SJSA1 (cell line): ENCODE measurements at places on chromosomes 6 and 20.

- DNase-seq, result no peak
These were observed 72.1 kb upstream of the PMEPA1 start for GRCh38 chr20:57781901-57782300.

GRCh38 chr6:164469276-164469949 is 840.0 kb downstream of the C6orf118 start:
- no peak for DNase-seq

- DNase-seq, result no peak
These were observed 37.2 kb downstream of the SNAP25 start for GRCh38 chr20:10255846-10256245.

- peak; percentile 68 for DNase-seq
These were observed 71.2 kb downstream of the RAMACL start for GRCh38 chr6:166515072-166515810.

DNA sequence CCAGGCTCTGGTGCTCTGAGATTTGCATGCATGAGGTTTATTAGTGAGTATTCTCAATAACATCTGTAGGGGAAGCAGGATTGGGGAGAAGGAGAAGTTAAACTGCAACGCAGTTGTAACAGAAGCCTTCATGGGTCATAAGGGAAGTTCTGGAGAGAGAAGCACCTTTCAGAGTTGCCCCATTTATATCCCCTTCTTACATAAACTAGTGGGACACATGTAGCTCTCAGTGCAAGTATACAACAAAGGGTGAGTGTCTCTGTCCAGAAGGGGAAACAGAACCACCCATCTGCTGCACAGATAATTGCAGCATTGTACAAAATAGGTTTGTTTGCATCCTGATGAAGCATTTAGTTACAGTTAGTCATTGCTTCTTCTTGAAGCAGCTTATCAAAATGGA is 4.3 kb upstream of the ADGB start:
- DNase-seq, result no peak

DNA sequence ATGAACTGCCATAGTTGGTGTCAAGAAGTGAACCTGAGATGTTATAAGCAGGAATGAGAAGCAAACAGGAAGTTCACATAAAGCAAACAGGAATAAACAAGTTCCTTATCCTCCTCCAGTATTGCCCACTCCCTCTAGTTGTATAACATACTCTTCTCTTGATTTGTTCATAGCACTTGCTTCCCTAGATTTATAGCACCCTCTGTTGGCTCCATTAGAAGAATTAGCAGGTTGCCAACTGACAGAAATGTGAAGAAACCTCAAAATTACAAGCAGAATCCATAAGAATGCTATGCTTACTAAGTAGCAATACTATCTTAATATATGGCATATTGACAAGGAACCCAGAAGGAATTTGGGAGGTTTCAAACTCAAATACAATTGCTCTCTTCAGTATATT is 195.4 kb downstream of the TBX18 start:
- no peak for DNase-seq

DNA sequence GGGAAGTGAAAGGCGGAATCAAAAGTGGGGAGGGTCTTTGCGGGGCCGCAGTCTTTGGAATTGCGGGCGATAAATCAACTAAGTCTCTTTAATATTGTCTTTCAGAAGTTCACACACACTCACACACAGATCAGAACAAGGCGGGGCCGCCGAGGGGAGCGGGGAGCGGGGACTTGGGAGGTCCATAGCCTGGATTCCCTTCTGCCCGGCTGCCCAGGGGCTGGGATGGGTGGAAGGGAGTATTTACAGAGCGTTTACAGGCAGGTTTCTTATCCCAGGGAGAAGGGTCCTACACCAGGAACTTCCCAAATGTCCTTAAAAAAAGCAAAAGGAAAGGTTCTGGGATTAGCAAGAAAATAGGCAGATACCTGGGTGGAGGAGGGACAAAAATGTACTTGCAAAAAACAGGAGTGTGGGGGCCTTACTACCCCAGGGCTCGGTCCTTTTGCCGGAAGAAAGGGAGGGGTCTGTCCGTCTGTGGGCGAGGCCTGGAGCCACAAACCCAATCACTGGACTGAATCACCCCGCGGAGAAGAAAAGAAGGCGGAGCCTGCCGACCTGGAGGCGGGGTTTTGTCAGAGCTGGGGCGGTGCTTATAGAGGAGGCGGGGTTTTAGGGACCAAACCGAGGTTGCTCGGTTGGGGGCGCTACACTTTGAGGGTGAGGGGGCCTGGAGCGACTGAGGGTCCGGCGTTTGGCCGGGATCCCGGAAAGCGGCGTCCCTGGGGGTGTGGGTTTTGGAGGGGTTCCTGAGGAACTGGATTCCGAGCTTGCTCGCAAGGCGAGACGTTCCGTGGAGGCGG is 3.2 kb downstream of the PRRT1 start:
- DNase-seq, result no peak

DNA sequence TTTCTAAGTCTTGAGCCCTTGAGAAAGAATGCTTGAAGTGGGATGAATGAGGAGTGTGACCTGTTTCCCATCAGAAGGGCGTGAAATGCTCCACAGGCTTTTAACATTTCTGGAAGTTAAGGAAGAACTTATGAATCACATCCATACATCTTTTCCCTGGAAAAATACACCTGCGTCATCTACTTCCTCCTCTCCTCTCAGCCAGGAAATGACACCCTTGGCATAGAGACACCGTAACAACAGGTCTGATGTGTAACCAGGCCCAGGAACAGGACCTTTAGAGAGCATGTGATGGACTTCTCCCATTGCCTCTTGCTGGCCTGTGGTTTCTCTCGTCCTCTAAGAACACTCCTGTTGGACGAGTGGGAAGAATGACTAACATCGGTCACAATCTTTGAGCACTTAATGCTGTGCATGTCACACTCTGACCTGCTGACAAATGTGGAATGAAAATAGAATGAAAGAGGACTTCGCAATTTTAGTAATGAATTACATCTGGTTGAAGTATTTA is 28.5 kb upstream of the CITED2 start:
- no peak for DNase-seq

GRCh38 chr20:64101731-64102621 is 5.4 kb downstream of the NPBWR2 start:
- no peak for DNase-seq

DNA sequence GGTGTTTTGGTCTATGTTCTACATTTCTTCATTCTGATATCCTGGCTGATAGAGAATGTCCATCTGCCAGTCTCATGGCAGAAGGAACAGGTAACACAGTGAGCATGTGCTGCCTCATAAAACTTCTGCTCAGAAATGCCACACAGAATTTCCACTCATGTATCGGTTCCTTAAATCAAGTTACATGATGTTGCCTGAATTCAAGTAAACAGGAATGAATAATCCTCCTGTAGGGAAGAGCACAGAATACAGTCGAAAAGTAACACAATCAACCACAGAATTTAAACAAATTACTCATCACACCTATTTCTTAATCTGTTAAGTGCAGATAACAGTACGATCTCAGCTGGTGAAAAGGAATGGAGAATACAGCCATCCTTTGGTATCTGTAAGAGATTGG is 74.7 kb downstream of the FAM217A start:
- no peak for DNase-seq

- DNase-seq, result no peak
These were observed 7.9 kb upstream of the GMNN start for GRCh38 chr6:24766680-24767462.

GRCh38 chr6:25418454-25419052 is 139.4 kb downstream of the CARMIL1 start:
- no peak for DNase-seq

DNA sequence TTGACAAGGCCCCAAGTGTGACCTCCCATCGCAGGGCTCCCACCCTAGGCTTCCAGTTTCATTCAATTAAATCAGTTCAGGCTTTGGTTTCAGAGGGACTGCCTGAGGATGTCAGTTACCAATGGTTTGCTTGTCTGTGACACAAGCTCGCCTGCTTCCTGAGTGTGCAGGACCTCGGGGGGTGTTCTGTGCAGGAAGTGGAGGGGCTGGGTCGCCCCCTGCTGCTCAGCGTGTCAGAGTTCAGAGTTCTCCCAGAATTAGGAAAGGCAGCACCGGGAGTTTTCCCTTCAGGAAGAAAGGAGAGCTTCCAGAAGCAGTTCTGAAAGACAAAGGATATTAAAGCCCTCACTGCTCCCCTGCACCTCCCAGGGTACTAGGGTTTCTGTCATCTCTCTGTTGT is 50.8 kb upstream of the TGM3 start:
- DNase-seq, result no peak

GRCh38 chr20:10427060-10427692 is 6.8 kb downstream of the MKKS start:
- peak; percentile 44 for DNase-seq

GRCh38 chr6:358432-358831 is 33.1 kb upstream of the IRF4 start:
- DNase-seq, result no peak

- no peak for DNase-seq
These were observed 57.9 kb downstream of the ZMYND8 start for GRCh38 chr20:47298624-47299023.
